ENCODE measurements at places on chromosomes 16 and 17.

DNA sequence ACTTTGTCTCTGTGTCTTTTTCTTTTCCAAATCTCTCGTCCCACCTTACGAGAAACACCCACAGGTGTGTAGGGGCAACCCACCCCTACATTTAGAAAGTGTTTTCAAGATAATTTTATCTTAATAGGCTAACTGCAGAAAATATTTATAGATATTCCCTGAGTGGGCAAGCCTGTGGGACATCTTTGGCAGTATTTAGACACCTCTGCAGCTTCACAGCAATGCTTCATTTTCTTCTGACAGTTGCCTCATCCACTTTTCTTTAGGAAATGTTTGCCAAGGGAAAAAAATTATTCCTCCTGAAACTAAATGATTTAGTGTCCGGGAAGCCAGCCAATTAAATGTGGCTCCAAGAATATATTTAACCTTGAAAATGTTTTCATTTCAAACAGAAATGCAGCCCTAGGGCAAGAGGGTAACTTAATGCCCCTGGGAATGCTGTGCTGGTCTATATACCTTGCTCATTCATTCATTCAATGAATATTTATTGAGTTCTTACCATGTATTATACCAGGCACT is 290.4 kb downstream of the ABCC12 start:
- no peak for DNase-seq

GRCh38 chr16:927406-927805 is 43.4 kb downstream of the LMF1 start:
- no peak for DNase-seq

- DNase-seq = no peak
Measured at GRCh38 chr16:10103118-10103517, 79.1 kb downstream of the GRIN2A start.

DNA sequence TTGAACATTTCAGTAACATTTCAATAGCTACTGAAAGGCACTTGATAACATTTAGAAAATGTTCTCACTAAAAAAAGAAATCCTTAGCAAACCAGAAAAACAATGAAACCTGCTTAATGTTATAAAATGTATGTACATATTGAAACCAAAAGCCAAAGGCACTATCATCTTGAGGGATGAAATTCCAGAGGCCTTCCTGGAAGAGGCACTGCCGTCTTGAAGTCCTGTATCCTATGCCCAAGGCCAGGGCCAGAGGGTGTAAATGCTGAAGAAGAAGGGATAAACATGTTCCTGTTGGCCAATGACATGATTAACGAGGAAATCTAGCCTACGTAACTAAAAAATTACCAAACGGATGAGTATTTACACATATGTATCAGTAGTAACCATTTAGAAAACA is 57.0 kb upstream of the DNAH17 start:
- DNase-seq = no peak
